Mammary microvascular endothelial cell (primary cell): ENCODE measurements at places on chromosomes 3 and 15. TPM values are rescaled to one million over a fixed set of nuclear protein-coding genes. Genes with fewer than 3 reads are reported as not detected.

MCTP2 gene
- 0.54 and 0.67 TPM in 2 replicates for total RNA-seq

NBEAL2 gene
- 32.0 and 34.7 TPM in 2 replicates for total RNA-seq

GXYLT2 gene
- 0.07 and 0.64 TPM in 2 replicates for total RNA-seq

ADAMTS17 gene
- total RNA-seq: 0.10 TPM in 1 of 2 replicates, not detected in the other

CLSTN2 gene
- 0.05 TPM in 1 of 2 replicates, not detected in the other for total RNA-seq

ABI3BP gene
- total RNA-seq: 3.6 and 8.5 TPM in 2 replicates

TRH gene
- not detected in 2 replicates for total RNA-seq

HCN4 gene
- not detected in 2 replicates for total RNA-seq

TRANK1 gene
- 7.6 and 11.9 TPM in 2 replicates for total RNA-seq

TMPRSS7 gene
- total RNA-seq: not detected in 2 replicates

LPCAT4 gene
- total RNA-seq: 21.1 and 22.9 TPM in 2 replicates

FGF12 gene
- 6.9 and 7.3 TPM in 2 replicates for total RNA-seq

CCDC66 gene
- 6.3 and 6.6 TPM in 2 replicates for total RNA-seq

CD276 gene
- 47.3 and 51.8 TPM in 2 replicates for total RNA-seq

IQCH gene
- total RNA-seq: 1.1 and 1.7 TPM in 2 replicates

FMN1 gene
- under 0.01 TPM in 2 replicates for total RNA-seq

CCNB2 gene
- 82.1 and 86.0 TPM in 2 replicates for total RNA-seq

ACAN gene
- under 0.01 TPM in 1 of 2 replicates, not detected in the other for total RNA-seq
